Stimulated activated CD4-positive, alpha-beta T cell treated with anti-CD3 and anti-CD28 coated beads, Interleukin-1b, Interleukin-23, amount 100 ng/mL, for 24 hours (primary cell): ENCODE measurements at places on chromosomes 5 and 9.

DNA sequence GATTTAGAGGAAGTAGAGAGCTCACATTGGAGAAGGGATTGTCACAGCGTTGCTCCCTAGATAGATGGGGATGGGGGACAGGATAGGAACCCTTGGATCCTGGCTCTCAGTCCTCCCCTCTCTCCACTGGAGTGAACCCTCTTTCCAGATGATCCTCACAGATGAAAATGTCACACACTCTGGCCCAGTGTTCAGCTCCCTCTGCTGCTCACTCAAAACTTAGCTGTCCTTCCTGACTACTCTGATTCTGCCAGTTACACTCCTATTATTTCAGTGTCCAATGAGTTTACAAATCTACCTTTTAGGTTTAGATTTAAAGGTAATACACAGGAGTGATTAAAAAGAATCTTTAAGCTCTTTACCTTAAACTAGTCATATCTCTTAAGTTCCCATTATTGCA lies 5.8 kb upstream of the SPINK7 start:
- DNase-seq: no peak

- no peak for DNase-seq
Observed at GRCh38 chr5:33679791-33680190, 212.0 kb downstream of the ADAMTS12 start.

- DNase-seq: no peak
Observed at GRCh38 chr9:70494221-70494620, 79.8 kb upstream of the KLF9 start.

DNA sequence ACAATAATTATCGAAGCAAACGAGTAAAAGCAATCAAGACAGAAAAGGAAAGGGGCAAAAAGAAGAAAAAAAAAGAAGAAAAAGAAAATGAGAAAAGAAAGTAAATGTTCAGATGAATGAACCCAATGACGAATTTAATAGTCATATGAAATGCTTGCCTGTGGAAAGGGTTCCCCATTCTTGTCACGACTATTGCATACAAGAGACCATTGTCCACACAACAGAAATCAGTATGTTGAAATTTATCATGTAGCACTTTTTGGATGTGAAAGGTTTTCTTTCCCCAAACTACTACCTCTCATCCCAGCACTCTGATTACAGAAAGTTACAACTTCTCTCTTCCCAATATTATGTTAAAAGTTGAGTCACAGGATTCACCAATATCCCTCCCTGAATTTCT lies 162.4 kb downstream of the ZDHHC21 start:
- no peak for DNase-seq

GRCh38 chr5:107301999-107302398 lies 368.7 kb downstream of the EFNA5 start:
- DNase-seq: no peak

DNA sequence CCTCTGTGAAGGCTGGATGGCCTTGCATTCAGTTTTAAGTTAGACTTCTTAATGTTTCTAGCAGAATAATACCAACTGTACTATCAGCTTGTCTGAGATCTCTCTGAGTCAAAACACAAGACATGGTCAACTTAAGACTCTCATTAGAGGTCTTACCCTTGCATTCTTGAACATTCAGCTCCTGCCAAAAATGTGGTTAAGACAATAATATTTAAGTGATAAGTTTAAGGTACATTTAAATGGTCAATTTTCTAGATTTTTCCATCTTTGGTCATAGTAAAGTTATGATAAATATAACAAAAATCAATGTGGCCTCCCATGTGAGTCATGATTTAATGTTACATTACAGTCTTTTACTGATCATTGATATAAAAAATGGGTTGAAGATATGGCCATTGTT lies 75.0 kb downstream of the NR2F1 start:
- DNase-seq: no peak

GRCh38 chr5:148711961-148712360 lies 57.6 kb upstream of the HTR4 start:
- no peak for DNase-seq

DNA sequence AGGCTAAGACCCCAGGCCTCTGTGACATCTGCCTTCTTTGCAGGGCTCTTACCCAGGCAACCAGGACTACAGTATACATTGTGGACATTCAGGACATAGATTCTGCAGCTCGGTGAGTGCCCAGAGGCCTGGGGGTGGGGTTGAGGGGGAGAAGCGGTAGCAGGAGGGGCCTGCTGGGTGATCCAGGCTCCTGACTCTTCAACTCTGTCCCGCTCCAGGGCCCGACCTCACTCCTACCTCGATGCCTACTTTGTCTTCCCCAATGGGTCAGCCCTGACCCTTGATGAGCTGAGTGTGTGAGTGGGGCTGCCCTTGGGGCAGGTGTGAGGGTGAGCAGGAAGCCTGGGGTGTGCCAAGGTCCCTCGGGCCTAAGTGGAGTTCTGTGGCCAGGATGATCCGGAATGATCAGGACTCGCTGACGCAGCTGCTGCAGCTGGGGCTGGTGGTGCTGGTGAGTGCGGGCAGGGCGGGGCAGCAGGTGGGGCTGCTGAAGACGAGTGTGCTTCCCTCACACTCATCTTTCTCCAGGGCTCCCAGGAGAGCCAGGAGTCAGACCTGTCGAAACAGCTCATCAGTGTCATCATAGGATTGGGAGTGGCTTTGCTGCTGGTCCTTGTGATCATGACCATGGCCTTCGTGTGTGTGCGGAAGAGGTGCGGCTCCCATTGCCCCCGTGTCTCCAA lies 19.8 kb downstream of the GPRIN1 start:
- DNase-seq: no peak

DNA sequence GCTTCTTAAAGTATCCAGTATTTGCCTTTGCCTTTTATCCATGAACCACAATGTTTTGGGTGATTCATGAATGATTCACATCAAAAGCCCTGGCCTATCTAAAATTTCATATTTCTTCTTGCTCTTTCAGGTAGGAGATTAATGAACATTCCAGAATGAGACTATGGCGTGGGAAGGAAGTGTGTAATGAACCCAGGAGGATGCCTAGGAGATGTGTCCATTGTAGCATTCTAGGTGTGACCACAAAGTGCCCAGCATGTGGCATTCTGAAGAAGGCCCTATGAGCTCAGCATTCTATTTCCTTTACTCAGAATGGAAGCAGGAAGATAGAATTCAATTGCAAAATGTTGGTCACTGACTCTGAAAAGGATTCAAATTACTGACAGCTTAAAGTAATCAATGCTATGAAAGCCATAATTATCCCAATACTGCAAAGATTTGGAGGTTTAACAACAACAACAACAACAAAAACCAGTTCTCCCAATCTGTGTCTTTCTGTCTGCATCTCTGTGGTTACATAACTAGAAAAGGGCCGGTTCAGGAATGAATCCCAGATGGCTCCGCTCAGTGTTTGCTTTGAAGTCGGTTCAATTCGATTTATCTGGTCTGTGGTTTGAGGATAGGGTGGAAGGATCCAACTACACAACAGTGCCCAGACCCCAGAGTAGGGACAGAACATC lies 126.7 kb downstream of the FOXD1 start:
- DNase-seq: no peak

GRCh38 chr5:53041071-53041692 lies 52.0 kb downstream of the ITGA2 start:
- no peak for DNase-seq
